ENCODE measurements at places on chromosomes 4 and X.

DNA sequence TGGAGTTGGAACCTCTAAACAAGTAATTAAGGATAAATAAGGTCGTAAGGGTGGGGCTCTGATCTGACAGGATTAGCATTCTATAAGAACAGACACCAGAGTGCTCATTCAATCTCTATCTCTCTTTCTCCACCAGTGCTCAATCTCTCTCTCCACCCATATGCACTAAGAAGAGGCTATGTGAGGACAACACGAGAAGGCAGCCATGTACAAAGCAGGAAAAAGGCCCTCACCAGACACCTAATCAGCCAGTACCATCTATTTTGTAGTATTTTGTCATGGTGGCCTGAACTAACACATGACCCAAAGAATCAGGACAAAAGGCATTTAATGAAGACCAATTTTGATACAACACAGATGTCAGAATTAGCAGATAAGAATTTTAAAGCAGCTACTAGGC is 16.8 kb downstream of the RFC1 start:
- no peak for DNase-seq

- DNase-seq = no peak
These were observed 836 bp upstream of the LNX1 start for GRCh38 chr4:53592122-53592521.

- no peak for DNase-seq
These were observed 83.0 kb upstream of the DCLK2 start for GRCh38 chr4:149995134-149995756.

DNA sequence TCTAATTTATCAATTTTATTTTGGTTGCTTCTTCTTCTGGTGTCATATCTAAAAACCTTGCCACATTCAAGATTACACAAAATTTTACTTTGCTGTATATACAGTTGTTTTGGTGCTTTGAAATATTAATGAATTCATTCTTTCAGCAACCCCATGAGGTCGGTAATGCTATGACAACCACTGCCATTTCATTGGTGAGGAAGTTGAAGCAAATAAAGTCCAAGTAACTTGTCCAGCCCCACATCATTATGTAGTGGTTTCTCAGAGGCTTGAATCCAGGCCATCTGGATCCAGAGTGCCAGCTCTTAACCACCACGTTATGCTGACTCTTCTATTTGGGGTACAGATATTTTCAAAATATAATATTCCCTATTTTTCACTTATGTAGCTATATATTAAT is 42.2 kb downstream of the UGT2A3 start:
- DNase-seq = no peak

GRCh38 chr4:52750819-52751486 is at the start of gene ERVMER34-1:
ERVMER34-1 (minus strand) TSS chr4:52751425; CDS start chr4:52745520, 5,905 bp downstream.
- no peak for DNase-seq

DNA sequence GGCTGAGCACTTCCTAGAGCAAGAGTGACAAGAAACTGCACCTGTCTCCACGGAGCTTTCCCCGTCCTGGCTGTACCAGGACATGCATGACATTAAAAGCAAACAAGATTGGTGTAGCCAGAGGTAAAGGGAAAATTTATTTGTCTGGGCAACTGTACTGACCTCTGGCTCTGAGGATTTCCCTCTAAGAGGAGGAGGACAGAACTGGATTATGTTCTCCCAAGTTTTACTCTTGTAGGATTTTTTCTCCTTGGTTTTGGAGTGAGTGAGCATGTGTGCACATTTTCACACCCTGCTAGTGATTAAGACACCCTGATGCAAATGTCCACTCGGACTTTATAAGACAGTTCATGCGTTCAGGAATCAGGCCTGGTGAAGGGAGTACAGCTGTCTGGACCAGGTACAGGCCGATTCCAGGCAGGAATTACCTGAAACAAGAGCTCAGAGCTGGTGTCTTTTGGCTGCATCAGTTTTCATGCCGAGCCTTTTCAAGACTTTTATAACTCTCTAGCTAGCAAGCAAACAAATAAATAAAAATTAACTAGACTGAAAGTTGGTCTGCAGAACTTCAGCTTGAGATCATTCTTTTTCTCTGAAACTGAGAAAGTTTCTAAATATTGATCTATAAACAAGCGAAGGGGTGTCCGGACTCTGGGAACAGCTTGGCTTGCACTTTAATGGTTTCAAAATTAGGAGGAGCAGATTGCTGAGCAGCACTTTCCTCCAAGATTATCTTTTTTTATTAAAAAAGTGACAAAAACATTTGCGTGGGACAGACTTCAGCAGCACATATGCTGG is 51.3 kb upstream of the SPRY1 start:
- DNase-seq = no peak

DNA sequence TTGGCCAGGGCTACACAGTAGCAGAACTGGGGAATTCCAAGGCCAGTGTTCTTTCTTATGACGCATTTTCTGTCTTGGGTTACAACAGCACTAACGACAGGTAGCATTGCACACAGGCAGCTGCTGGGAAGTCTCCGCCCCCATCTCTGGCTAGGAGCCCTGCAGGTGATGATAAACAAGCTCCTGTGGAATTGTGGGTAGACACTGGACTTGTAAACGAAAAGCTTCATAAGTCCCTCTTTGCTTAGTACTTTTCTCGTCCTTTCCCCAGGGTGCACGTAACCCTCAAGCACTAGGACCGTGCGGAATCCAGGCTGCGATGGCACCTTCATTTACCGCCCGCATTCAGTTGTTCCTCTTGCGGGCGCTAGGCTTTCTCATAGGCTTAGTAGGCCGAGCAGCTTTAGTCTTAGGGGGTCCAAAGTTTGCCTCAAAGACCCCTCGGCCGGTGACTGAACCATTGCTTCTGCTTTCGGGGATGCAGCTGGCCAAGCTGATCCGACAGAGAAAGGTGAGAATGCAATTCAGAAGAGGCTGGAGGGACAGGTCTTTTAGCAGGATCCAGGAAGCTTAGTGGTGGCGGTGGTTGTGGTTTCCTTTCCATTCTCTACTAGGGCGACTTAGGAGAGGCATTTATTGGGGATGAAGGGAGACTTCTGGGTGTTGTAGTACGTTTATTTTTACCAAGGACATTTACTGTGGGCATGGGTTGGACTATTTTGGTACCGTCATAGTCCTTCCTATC is at the start of gene FAAH2:
Gene FAAH2 (plus strand): TSS at position 200 of the 745 bp plus-strand sequence. CDS start 120 bp downstream, at position 320.
- no peak for DNase-seq

- no peak for DNase-seq
These were observed 12.1 kb upstream of the TCEAL4 start for GRCh38 chrX:103573202-103573601.

DNA sequence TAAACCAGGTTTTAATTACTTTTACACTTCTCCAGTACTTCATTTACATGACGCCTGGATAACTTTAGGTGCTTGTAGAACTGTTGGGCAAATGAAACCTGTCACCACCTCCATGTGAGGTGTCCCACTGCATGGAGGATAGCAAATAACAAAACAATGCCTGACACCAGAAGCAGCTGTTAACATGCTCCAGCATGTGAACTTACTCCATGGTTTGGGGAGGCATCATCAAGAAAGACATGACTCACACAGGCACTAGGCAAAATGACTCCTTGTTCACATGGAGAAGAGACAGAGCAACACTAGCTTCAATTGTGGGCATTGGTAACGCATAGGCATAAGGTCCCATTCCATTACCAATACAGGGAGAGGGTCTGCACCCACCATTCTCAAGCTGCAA is 198.1 kb upstream of the F9 start:
- no peak for DNase-seq

- no peak for DNase-seq
These were observed 117.8 kb upstream of the PJA1 start for GRCh38 chrX:69282893-69283690.

DNA sequence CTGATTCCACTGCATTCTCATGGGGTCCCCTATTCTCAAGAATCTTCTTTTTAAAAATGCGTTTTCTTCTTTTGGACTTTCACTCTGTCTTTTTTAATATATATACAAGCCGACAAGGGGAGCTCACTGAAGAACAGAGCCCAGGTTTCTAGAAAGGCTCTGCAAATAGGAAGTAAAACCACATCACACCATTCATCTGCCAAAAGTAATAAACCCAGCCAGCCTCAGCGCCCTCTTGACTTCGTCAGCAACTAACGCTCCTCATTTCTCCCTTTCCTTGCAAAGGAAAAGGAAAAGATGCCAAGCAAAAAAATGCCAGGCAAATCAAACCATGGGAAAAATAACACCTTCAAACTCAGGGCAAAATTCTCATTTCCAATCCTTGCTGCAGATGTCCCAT is 136.4 kb downstream of the HHIP start:
- no peak for DNase-seq

- peak; percentile 1 for DNase-seq
These were observed 57.8 kb upstream of the XAGE1B start for GRCh38 chrX:52574416-52575275.

DNA sequence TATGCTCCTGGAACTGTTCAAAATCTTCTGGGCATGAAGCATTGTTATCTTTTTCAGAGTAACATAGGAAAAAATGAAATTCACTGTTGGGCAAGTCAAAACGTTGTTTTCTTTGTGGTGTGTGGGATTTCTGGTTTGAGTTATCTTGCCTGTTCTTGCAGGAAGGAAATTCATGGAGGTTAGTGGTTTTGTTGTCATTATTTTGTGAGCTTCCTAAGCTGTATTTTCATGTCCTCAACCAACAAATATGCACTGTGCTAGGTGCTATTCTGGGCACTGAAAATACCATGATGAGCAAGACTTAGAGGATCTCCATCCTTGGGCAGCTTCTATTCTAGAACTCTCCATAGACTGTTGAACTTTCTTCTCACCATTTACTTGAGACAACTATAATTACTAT is 16.9 kb downstream of the SPINK2 start:
- DNase-seq = peak; percentile 88

DNA sequence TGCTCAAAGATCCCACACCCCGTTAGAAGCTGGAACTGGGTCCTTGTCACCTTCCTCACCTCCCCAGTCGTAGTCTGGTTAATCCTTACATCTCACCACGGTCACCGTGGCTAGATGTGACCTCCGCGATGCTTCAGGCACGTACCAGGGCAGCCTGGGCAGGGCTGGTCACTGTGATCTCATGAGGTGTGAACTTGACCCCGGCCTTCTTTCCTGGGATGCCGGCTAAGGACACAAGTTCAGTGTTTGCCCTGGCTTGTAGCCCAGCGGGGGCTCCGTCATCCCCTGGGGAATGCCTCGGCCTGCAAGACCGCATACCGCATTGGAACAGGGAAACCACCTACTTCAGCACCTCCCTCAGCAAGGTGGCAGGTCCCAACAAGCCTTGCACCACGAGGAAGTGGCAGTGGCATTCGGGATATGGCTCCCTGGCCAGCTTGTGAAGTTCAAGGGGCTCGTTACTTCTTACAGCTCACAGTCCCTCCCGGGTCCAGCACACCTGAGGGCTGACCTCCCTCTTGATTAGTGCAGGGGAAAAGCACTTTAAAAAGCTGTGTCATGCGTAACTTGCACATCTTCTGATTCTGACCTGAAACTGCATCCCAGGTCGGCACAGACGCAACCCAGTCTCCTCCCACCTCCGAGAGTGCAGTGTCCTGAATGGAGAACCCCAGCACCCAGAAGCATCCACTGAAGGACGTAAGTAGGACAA is 25.9 kb downstream of the NOP14 start:
- DNase-seq = no peak

DNA sequence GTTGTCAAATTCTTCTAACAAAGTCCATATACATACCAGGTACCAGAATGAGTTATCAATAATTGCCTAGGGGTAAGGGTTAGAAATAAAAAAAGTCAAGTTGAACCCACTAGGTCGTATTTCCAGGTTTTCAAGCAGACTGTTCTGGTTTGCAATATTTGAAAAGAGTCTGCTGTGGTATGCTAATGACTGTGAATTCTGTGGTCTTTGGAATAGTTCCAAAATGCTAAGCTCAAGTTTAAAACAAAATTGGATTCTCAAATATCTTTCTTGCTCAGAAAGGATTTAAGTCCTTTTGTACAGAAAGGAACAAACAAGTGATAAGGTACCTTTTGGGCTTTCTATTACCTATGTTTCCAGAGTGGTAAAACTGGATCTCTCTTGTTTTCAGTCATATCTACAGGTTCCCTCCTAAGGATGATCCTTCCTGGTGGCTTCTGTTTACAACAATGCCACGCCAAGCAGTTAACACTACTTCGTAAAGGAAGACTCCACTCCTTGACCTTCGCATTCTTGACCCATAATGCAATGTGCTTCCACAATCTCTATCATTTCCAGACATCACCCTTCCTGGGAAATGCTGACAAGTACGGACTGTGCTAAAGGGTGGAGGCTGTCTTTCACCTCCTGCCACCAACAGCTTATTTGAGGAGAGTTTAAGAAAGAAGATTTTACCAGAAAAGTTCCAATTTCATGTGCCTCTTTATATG is 531.7 kb upstream of the FTHL17 start:
- DNase-seq = no peak

- no peak for DNase-seq
These were observed 7.2 kb downstream of the TIMM17B start for GRCh38 chrX:48890296-48890925.

GRCh38 chr4:129806986-129807385 is 711.0 kb downstream of the C4orf33 start:
- DNase-seq = no peak

GRCh38 chrX:9557521-9557920 is 92.7 kb downstream of the TBL1X start:
- DNase-seq = no peak

GRCh38 chr4:110967936-110968335 is 345.1 kb upstream of the PITX2 start:
- no peak for DNase-seq

- no peak for DNase-seq
These were observed 30.8 kb downstream of the SPINK2 start for GRCh38 chr4:56790691-56791091.

DNA sequence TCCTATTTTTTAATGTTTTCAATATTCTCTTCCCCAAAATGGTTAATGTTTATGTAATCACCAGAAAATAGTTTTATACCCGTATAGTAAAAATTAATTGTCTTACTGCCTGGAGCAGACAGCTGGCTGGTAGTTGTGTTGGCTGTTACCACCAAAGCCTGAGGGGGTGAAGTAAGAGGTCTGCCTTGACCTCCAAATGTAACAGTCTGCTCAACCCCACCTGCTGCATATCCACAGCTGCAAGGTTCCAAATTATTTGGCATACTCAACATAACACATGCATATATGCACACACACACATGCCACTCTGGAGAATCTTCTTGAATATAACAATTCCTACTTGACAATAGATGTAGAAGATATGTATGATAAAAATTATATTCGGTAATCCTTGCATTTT is 624.3 kb downstream of the ADGRL3 start:
- DNase-seq = no peak

- DNase-seq = no peak
These were observed 156.0 kb downstream of the DCLK2 start for GRCh38 chr4:150234246-150234645.

- no peak for DNase-seq
These were observed 50.6 kb upstream of the RAPGEF2 start for GRCh38 chr4:159052315-159052714.
